Right cardiac atrium (tissue), 5 donors: ENCODE measurements at places on chromosomes 6 and 20. TPM values are rescaled to one million over a fixed set of nuclear protein-coding genes. Genes with fewer than 3 reads are reported as not detected.

The BIRC7 gene
- not detected for total RNA-seq

The TOX2 gene
- 3.0 TPM for total RNA-seq

The SLA2 gene
- 0.66 TPM for total RNA-seq

The EEF1A1 gene
- 4,421 TPM for total RNA-seq

The CENPB gene
- total RNA-seq: 71.5 TPM

The PPP1R18 gene
- 24.4 TPM for total RNA-seq

The STMND1 gene
- total RNA-seq: not detected

The TP53TG5 gene
- total RNA-seq: 1.5 TPM

The MTO1 gene
- 24.4 TPM for total RNA-seq

The PRSS35 gene
- 12.4 TPM for total RNA-seq

The TMEM74B gene
- total RNA-seq: 4.8 TPM

The CD93 gene
- total RNA-seq: 25.6 TPM

DNA sequence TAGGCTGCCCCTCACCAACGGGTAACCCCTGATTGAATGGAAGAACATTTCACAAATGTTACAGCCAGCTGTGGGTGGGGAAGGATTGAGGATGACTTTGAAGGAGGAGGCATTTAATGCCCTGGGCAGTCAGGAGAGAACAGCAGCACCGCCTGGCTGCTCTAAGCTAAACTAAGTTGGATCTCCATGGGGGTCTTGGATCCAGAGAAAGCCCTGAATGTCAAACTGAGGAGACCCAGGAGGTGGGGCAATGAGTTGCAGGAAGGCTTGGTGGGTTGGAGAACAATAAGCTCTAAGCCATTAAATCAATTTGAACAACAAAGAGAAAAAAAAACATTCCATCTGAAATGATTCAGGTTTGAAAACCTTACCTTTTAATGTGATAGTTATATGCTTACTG, 35.4 kb downstream of the TMX4 start:
- no peak for DNase-seq

GRCh38 chr6:92756912-92757311, 662.4 kb downstream of the EPHA7 start:
- DNase-seq: no peak

GRCh38 chr20:62598761-62599194, 43.5 kb upstream of the SLCO4A1 start:
- peak; percentile 27 for DNase-seq

- no peak for DNase-seq
Measured at GRCh38 chr20:11431621-11432020, 486.1 kb upstream of the BTBD3 start.

GRCh38 chr20:36629719-36630681, 16.0 kb downstream of the SLA2 start:
- DNase-seq: no peak

GRCh38 chr20:5265662-5265985, 51.1 kb downstream of the PROKR2 start:
- no peak for DNase-seq

DNA sequence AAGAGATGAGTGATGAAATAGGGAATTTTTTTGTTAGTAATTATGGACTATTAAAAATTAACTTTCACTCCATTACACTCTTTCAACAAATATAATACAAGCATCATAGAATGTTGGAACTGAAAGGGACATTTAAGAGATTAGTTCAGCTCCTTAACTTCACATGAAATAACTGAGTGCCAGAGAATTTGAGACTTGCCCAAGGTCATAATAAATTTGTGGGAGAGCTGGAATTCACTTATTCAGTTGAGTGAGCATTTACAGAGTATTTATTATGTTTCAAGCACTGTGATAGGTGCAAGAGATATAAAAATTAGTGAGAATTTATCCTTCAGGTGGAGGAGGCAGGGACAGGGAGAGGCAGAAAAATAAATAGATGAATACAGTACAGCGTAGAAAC, 154.6 kb downstream of the KCNQ5 start:
- no peak for DNase-seq

- DNase-seq: no peak
Measured at GRCh38 chr20:12243327-12243726, 325.6 kb downstream of the BTBD3 start.

GRCh38 chr6:113640051-113640450, 217.1 kb upstream of the MARCKS start:
- no peak for DNase-seq

- DNase-seq: no peak
Measured at GRCh38 chr6:79813143-79813850, 134.1 kb downstream of the ELOVL4 start.

- DNase-seq: no peak
Measured at GRCh38 chr6:15491986-15492269, 170.9 kb downstream of the DTNBP1 start.

DNA sequence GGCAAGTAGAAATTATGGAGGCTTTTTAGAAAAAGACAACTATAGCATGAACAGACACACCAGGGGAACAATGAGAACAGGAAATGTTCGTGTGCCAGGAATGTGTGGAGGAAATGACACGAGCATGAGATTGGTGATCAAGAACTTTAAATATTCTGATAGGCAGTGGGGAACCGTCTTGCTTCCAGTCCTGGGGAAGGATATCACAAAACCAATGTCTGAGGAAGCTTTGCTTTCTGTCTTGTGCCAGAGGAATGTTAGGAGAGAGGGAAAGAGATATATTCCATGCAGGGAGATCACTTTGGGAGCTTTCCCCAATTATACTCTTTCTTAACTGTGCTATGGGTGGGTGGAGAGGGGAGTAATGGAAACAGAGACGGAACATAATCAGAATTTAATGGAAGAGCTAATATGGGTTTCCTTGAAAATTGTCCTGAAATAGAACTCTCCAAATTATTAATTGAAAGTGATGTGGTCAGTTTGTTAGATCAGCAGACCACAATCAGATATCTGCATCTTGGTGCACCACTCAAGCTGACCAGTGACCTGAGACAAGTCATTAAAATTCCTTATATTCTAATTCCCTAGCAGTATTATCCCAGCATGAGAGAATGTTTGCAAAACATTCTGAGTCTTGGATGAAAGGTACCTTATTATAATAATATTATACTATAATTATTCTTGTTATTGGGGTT, 178.2 kb downstream of the SOX4 start:
- no peak for DNase-seq

DNA sequence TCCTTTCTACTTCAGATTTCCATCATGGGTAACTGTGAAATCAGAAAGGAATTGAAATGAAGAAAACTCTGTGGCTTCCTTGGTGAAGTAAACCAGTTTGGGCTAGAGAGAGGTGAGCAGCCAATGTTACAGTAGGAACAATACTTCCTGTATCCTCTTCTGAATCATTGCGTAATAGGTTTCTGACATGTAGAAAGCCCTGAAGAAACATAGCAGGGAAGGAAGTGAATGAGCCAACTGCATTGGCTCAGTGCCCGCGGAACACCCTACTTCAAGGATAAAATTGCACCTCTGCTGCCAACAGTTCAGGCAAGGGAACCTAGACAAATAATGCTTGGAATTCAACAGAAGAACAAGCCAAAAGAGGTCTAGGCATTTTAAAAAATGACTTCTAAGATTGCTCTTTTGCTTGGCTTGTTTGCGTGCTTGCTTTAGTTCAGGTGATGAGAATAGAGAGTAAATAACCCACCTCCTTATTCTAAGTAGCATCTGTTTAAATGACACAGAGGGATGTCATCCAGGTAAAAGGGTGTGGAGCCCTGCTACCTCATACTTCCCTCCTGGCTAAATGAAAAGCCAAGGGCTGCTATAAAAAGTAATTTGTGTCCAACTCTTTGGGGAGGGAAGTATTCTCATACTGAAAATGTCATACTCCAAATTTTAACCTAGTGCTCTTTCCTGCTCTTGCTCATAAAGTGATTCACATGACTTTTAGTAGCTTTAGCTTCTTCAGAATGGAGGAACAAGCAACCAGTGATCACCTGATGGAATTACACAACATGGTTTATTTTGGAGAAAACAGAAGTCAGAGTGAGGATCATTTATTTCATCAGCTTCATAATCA, 30.0 kb upstream of the AKIRIN2 start:
- DNase-seq: peak; percentile 98

- no peak for DNase-seq
Measured at GRCh38 chr20:50554694-50555579, 44.8 kb downstream of the PTPN1 start.

DNA sequence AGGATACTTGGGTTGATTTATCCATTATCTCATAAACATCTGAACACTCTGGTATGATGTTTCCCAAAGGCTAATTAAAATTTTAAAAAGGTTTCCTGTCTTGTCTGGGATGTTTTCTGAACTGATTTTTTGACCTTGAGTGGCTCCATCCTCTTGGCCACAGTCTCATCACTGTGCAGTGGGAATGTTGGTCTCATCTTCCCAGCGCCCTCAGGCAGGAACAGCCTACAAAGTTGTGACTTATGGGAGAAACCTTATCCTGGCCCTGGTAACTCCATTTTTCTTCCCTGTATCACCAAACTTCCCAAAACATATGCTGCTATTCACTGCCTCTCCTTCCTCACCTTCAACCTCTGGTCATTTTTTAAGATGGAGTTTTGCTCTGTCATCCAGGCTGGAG, 6.8 kb upstream of the BPIFA3 start:
- no peak for DNase-seq

- peak; percentile 81 for DNase-seq
Measured at GRCh38 chr6:2579241-2579761, 171.4 kb downstream of the MYLK4 start.

GRCh38 chr20:46823271-46823751, 71.3 kb upstream of the EYA2 start:
- peak; percentile 61 for DNase-seq

GRCh38 chr20:33667245-33667675, 517 bp downstream of the ACTL10 start:
- DNase-seq: peak; percentile 88

GRCh38 chr20:62111148-62111547, 11.1 kb upstream of the LSM14B start:
- DNase-seq: no peak

DNA sequence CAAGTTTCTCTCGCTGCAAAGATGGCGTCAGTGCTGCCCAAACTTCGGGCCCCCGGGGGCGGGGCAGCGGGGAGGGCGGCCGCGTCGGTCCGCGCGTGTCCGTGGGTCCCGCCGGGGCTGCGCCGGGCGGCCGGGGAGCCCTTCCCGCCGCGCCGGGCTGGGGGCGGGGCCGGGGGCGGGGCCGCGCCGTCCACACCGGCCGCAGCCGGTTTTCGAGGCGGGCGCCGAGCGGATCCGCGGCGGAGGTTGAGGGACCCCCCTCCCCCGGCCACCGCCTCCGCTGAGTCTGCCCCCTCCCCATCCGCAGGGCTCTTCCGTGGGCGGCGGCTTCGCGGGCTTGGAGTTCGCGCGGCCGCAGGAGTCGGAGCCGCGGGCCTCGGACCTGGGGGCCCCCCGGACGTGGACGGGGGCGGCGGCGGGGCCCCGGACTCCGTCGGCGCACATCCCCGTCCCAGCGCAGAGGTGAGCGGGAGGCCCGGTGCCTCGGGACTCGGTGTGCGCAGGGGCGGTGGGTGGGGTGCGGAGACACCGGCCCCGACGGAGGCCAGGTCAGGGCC, 572 bp downstream of the SLC2A4RG start:
- peak; percentile 64 for DNase-seq

DNA sequence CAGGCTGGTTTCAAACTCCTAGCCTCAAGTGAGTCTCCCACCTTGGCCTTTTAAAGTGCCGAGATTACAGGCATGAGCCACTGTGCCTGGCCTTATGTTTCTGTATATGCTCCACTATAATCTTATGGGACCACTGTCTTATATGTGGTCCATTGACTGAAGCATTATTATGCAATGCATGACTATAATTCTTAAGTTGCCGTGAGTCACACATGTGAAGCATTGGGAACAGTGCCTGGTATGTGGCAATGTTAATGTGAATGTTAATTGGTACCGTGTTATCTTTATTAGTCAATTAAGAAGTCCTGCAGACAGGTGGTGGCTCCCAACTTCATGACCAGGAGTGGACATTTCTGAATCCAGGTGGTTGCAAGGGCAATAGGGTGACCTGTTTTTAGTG, 14.7 kb upstream of the ASXL1 start:
- DNase-seq: no peak

- DNase-seq: no peak
Measured at GRCh38 chr6:158758941-158759479, 60.2 kb downstream of the EZR start.

DNA sequence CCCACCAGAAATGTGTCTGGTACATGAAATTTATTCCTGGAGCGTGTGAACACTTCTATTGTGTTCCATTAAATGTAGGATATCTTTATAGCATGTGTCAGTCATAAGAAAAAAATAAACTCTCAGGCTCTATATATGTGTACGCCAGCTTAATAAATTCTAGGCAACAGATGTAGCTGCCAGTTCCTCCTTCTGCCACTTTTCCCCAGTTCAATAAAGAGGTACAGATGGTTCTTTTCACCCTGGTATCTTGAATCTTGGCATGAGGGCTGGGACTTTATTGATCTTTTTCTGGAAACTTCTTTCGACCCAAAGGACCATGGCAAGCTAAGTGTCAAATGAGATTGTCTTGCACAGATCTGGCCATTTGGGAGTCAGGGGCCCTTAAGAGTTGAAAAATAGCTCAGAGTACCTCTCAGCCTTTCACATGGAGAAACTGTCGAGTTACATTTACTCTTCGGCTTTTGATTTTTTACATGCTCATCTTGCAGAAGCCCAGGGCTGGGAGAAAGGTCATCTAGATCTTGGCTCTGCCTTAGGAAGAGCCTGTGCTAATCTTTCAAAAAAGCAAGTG, 240.9 kb downstream of the DOK5 start:
- no peak for DNase-seq

DNA sequence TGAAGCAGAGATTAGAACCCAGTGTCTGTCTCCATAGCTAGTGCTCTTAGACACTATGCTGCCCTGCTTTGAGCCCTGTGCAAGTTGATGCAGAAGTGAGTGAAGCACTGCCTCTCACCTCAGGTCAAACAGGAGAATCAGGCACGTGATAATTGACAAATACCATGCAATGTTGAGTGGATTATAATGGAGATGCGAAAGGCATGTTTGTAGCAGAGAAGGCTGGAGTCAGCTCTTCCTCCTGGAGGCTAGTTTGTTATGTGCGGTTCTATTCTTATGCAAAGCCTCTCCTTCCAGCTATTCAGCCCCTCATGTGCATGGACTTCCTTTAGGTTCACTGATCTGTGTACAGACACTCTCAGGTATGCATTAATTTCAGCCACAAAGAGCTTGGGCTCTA, 108.5 kb downstream of the MANEA start:
- no peak for DNase-seq

DNA sequence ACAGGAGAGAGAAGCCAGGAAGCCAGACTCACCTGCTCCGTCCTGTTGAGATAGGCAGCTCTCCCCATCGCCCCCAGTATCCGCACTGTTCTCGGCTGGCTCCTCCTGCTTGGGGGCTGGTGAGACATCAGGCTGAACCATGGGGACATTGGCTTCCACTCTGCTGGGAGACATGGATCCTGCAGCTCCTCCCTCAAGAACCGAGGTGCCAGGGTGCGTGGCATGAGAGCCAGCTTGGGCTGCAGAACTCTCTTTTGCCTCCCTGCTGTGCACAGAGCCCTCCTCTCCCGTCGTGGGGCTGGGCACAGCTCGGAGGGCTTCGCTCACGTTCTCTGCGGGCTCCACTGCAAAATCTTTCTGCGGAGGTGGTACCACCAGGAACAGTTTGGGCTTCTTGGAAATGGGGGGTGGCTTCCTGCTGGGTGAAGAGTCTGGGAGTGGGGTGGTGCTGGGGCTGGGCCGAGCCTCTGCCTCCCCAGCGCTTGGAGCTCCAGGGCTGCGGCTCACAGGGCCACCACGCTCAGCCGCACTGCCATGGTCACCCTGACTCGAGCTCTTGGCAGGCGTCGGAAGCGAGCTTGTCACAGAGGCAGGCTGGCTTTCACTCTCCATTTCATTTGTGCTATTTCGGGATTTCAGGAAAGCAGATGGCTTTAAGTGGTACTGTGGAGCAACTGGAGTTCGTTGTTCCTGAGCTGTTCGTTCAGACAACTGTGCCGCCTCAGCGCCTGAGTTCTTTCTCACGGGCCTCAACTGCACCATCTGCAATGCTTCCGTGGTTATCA, 26.5 kb downstream of the HEBP2 start:
- DNase-seq: peak; percentile 74
